ENCODE measurements at places on chromosomes 13 and 19.

- DNase-seq = no peak
Measured at GRCh38 chr13:112466132-112467058, 90.2 kb downstream of the SPACA7 start.

DNA sequence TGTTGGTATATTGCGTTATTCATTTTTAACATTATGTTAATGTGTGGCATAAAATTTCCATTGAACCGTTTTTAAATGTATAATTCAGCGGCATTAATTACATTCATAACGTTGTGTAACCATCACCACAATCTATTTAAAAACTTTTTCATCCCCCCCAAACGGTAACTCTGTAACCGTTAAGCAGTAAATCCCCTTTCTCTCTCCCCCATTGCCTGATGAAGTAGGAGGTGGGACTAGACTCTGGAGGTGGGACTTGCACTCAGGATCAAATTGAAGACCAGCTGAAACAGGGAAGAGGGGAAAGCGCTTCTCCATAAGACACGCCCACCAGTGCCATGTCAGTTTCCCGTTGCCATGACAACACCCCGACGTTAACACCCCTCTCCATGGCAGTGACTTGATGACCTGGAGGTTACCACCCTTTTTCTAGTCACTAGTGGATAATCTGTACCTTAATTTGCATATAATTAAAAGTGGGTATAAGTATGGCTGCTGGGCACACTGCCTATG is 16.8 kb downstream of the CLEC11A start:
- no peak for DNase-seq

GRCh38 chr13:39685652-39686051 is 30.2 kb downstream of the COG6 start:
- no peak for DNase-seq

DNA sequence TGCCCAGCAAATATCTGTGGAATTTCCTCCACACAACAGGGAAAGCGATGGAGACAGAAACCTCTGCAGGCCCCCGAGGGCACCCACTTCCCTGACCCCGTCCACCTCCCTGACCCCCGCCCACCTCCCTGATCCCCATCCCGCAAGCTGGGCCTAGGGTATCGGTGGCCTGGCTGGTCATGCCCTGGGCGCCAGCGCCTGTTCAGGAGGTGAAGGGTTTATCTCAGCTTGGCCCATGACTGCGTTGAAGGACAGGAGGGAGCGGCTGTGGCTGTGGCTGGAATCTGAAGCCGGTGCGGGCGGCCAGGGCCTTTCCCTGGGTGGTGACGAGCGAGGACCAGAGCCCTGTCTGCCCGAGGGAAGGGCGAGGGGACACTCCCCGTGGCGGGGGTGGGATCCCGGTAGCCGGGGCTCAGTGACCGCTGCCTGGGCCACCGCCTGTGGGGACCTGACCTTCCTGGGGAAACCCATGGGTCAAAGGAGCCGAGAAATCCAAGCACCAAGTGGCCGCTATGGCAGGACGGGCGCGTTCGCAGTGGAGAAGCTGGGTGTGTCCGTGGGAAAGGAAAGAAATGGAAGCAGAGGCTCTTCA is 20.7 kb downstream of the GAS6 start:
- no peak for DNase-seq

GRCh38 chr13:29543230-29544215 is 52.0 kb downstream of the SLC7A1 start:
- DNase-seq = peak; percentile 71

- peak; percentile 22 for DNase-seq
Measured at GRCh38 chr13:101706651-101707050, 254.2 kb downstream of the ITGBL1 start.

GRCh38 chr19:44949550-44949949 is 3.7 kb downstream of the APOC2 start:
- DNase-seq = no peak

DNA sequence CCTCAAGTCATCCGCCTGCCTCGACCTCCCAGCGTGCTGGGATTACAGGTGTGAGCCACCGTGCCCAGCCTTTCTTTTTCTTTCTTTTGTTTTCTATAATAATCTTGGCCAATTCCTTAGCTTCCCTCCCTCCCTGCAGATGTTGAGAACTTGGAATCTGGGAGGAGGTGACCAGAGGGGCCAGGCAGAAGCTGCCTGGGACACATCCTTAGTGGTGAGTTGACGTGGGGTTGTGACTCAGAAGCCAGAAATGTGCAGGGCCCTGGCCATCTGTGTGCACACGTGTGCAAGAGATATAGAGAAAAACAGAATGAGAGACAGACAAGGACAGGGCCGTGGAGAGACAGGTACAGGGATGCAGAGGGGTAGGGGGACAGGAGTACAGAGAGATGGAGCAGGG is 154.3 kb downstream of the SIPA1L3 start:
- no peak for DNase-seq

- peak; percentile 80 for DNase-seq
Measured at GRCh38 chr19:3132971-3133792, 2.7 kb upstream of the GNA15 start.

DNA sequence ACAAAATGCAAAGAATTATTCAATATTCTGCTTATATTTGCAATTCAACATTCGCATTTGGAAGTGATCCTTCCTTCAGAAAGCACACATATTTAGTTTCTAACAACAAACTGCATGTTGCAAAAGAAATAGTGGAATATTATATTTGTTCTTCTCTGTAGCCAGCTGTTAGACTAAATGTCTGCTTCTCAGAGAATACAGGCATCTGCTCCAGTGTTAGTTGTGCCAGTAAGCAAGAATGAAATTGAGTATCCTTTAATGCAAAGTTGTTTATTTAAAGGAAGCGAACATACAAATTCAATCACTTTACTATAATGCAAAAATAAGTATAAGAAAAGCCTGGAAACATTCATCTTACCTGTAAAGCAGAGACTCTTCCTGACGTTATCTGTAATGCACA is 663 bp downstream of the SLITRK6 start:
- DNase-seq = no peak

DNA sequence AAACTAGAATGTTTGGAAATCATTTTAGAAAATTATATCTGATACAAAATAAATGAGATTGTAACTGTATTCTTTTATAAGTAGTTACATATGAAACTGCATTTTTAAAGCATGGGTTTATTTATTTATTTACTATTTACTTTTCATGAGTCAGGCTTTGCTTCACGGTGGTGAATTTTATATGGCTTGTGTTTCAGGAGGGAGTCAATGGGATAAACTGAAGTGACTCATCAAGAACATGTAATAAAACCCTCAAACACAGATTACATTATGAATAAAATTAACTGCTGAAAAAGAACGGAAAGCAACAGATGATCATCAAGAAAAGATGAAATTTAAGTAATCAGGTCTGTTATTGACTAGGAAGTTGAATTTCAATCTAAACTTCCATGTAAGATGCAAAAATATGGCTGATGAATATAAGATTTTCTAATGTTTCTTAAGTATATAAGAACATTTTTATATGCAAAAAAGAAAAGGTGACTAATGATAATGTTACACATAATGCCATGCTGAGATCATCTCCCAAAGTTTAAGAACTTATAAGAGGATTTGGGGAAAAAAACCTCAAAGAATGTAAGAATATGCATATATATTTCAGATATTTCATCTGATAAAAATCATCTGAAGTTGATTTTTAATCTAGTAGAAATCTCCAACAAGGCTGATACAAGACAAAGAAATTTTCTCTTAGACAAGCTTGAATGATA is 383.6 kb downstream of the SLITRK1 start:
- no peak for DNase-seq

DNA sequence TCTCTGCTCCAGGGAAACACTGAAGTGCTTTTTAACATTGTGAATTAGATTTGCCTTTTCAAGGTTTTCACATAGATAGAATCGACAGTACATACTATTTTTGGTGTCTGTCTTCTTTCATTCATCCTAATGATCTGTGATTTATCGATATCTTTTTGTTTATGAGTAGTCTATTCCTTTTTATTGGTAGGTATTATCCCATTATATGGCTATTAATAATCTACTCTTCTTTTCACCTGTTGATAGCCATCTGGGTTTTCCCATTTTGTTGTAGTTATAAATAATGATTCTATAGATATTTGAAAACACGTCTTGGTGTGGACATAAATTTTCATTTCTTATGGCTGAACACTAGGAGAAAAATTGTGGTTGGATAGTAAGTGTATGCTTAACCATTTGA is 262.6 kb downstream of the MAB21L1 start:
- DNase-seq = no peak

GRCh38 chr13:27953676-27954405 is 15.3 kb downstream of the CDX2 start:
- peak; percentile 82 for DNase-seq

DNA sequence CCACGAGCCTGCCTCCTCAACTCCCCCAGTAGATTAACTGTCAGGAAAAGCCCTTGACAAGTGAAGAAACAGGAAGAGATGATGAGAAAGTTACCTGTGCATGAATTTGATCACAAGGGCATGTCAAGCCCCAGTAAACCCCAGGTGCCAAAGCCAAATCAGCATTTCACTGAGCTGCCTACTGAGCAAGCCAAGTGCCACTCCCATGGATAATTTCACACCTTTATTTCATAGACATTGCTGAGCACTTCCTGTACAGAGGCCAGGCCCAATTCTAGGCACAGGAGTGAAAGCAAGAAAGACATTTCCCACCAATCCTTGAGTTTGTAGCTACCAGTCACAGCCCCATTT is 2.4 kb downstream of the GADD45GIP1 start:
- DNase-seq = no peak

- DNase-seq = no peak
Measured at GRCh38 chr13:75985132-75985531, 349.0 kb downstream of the LMO7 start.

GRCh38 chr13:20921572-20921971 is 19.0 kb upstream of the XPO4 start:
- DNase-seq = no peak

DNA sequence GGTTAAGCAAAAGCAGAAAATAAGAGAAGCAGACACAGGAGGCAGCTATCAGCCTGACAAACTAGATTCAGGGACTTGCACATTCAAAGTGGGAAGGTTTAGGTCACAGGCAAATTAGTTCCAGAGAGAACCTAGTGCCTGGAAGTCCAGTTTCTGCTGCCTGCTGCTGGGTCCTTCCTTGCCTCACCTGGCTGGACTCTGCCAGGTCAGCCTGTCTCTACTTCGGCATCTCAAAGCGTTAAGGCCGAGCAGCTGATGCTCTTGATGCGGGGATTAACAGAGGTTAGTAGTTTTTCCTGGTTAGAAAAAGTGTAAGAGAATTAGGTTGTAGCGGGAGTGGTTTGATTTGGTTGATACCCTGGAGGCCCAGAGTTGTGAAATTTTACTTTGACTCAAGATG is 52.0 kb downstream of the KLF5 start:
- no peak for DNase-seq

DNA sequence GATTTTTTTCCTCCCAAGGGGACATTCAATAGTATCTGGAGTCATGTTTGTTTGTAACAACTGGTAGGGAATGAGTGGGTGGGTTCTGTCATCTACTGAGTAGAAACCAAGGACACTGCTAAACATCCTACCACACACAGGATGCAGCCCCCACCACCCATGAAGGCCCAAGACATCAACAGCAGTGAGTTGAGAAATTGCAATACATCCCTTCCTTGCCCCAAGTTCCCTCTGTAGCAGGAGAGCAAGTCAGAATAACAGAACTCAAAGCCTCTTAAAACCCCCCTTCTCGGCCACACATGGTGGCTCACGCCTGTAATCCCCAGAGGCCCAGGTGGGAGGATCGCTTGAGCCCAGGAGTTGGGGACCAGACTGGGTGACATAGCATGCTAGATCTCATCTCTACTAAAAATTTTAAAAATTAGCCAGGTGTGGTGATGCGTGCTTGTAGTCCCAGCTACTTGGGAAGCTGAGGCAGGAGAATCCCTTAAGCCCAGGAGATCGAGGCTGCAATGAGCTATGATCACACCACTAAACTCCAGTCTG is 2.4 kb upstream of the CYP2F1 start:
- no peak for DNase-seq

GRCh38 chr13:31997641-31998040 is 33.9 kb upstream of the FRY start:
- no peak for DNase-seq

GRCh38 chr13:36014763-36015162 is 116.4 kb downstream of the DCLK1 start:
- DNase-seq = no peak

GRCh38 chr19:33219261-33219815 is 6.3 kb downstream of the SLC7A10 start:
- no peak for DNase-seq

- DNase-seq = no peak
Measured at GRCh38 chr19:50264483-50265186, 61.2 kb downstream of the MYH14 start.

GRCh38 chr13:93378184-93378583 is 151.6 kb downstream of the GPC6 start:
- no peak for DNase-seq

- DNase-seq = no peak
Measured at GRCh38 chr13:40013554-40013953, 358.1 kb downstream of the COG6 start.

DNA sequence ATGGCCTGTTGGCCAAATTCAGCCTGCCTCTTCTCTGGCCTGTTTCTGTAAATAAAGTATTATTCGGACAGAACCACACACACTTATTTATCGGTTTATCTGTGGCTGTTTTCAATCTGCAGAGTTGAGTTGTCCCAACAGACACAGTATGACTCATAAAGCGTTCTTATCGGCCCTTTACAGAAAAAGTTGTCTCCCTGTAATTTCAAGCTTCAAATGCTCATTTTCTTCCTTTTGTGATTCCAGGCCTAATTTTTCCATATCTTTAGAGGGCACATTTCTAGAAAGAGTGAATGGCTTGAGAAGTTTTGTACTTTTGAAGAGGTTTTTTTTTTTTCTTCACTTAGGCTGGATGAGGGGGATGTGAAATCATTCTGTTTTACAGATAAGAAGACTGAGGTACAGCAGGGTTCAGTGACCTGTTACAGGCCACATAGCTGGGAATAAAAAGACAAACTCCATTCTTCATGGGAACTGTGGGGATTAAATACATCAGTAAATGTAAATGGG is 440.9 kb downstream of the TSHZ3 start:
- DNase-seq = no peak

DNA sequence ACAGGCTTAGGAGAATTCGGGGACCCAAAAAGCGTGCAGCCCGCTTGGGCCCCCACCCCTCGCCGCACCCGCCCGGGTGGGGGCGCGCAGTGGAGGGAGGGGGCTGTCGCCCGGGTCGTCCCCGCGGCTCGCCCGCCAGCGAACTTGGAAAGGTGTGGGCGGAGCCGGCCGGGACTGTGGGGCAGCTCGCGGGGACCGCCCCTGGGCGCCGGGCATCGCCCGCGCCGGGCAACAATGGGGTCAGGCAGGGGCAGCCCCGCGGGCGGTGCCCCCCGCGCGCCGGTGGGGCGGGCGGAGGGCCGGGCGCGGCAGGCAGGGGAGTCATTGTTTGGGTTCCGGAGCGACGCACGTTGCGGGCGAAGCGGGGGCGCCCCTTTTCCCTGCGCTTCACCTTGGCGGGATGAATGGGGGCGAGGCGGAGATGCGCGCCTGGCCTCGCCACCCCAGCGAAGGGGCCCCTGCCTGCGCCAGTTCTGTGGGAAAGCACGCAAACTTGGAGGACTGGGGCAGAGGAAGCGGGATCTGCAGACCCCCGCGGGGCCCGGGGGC is 647 bp upstream of the KLF12 start:
- peak; percentile 80 for DNase-seq

- no peak for DNase-seq
Measured at GRCh38 chr13:20526664-20527063, 1.0 kb upstream of the CRYL1 start.

All from activated naive CD8-positive, alpha-beta T cell treated with anti-CD3 and anti-CD28 coated beads for 36 hours (primary cell).